Hematopoietic multipotent progenitor cell (in vitro differentiated cells): ENCODE measurements at places on chromosomes 1 and 21.

DNA sequence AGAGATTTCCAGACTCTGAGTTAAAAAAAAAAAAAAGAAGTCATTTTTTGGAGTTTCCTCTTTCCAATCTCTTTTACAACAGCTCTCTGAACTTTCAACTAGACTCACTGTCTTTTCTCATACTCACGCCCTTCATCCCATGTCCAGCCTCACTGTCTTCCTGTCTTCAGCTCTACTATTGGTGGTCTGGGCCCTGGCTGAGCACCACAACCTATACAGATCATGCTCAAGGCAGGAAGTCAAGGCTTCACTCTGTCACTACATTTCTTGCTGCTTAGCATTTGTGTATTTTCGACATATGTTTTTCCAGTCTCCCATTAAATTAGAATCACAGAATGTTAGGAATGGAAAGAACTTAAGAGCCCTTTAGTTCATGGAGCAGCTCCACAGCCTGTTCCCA, 106.4 kb upstream of the PPP2R5A start:
- no peak for DNase-seq

- no peak for DNase-seq
Observed at GRCh38 chr21:35316933-35317332, 267.8 kb upstream of the RUNX1 start.

- no peak for DNase-seq
Observed at GRCh38 chr1:246454655-246455054, 52.4 kb downstream of the SMYD3 start.

GRCh38 chr21:36640721-36641244, 58.1 kb upstream of the SIM2 start:
- DNase-seq = no peak

- no peak for DNase-seq
Observed at GRCh38 chr1:216186816-216187215, 236.4 kb downstream of the USH2A start.

DNA sequence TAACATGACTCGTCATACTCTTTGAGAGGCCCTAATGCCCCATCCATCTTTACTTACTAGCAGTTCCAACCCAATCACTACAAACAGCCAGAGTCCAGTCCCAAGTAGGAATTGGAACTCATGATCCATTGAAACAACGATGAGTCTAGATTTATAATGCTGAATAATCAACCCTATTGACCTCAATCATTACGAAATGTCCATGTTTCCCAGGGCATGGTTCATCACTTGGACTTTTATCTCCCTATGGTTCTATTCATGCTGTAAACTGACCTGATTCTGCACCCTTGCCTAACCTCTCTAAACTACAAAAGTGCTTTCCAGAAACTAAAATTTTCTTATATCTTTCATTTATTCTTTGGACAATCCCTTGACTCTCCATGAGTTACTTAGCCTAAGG, 840.0 kb upstream of the B3GALT2 start:
- DNase-seq = no peak

DNA sequence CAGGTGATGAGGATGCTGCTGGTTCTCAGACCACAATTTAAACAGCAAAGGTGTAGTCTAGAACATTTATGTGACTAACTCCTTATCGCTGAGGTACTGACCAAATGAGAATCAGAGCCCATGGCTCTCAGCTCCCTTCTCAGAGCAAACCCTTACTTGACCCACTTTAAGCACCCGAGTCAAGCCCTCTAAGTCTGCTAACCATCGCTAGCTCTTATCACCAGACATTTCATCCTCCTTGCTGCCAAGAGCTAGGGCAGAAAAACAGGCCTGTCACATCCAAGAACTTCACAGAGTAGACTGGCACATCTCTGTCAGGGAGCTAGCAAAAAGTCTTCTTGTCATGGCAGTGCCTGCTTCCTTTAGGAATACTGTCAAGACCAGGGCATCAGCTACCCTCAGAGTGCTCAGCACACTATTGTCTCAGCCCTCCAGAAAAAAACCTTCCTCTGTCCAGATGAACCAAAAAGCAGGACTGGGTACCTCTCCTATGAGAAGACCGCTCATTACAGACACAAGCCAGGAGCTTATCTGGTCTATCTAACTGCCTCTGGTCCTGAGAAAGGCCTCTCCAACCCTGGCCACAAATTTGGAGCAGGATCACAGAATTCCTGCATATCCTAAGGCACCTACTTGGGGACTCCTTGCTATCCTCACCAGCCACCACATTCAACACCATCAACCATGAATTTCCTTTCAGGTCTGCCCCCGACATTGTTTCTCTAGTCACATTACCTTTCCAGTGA, 26.2 kb downstream of the ERI3 start:
- DNase-seq = no peak

DNA sequence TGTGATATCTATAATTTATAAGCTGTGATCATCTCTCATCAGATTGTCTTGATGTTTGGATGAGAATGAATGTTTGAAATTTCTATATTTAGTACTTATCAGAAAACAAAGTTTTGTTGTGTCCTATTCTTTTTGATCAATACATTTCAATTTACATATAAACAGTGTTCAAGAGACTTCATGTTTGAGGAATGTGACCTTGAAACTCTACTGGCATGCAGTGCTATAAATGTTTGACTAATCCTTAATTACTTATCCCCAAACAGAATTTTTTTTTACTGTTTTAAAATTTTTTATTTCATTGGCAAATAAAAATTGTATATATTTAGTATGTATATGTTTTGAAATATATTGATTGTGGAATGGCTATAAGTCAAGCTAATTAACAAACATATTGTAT, 1.5 kb upstream of the PRKAA2 start:
- DNase-seq = no peak

DNA sequence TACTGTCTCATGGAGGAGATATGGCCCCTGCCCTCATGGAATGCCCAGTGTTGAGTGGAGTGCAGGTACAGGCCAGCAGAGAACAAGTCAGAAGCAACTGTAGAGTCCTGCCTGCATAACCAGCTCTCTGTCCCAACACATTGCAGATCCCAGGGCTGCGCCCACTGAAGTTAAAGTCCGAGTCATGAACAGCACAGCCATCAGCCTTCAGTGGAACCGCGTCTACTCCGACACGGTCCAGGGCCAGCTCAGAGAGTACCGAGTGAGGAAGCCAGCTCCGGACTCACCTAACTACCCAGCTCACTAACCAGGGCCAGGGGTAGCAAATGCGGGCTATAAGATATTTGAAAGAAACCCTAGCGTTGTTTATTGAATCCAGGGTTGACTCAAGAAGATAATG, 59.1 kb upstream of the CNTN2 start:
- DNase-seq = no peak

DNA sequence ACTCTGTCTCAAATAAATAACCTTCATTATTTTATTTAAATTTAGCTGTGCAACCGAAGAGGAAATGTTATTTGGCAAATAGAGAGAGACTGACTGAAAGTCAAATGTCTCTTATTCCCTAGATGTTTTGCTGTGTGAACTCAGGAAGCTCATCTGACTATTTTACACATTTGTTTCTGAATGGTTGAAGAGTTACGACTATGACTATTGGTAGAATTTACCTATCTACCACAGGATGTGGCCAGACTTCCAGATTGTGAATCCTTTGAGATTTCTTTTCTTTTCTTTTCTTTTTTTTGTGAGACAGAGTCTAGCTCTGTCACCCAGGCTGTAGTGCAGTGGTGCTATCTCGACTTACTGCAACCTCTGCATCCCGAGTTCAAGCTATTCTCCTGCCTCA, 5.3 kb upstream of the SDE2 start:
- no peak for DNase-seq

DNA sequence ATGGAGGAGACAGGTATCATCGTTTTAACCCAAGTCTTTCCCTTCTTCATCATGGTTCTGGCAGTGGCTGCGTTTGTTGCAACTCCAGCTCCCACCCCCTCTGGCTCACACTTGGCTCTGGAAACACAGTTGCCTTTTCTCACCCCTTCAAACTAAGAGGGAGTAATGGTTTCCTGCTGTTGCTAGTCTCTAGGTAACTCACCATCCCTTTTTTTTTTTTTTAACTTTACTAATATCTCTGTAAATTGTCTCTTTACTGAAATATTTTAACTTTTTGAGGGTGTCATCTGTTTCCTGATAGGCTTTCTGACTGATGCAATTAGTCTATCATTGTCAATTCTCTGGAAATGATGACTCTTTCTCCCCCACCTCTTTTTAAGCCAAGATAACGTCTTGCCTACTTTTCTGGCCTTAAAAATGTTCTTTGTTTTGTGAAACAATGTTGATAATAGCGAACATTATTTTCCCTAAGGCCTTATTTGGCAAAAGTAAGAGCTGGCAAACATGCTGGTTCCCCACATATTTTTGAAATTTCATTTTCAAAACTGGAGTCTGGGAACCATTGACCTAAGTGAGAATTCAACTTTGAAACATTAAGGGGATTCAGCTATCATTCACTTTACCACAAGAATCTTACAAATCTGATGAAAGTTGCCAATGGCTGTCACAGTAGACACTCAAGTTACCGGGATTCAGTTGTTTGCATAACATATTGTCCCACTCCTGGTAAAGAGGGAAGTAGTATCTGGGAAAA, 85.3 kb downstream of the LEPR start:
- DNase-seq = no peak

GRCh38 chr1:243513726-243514491, 258.1 kb downstream of the SDCCAG8 start:
- no peak for DNase-seq

DNA sequence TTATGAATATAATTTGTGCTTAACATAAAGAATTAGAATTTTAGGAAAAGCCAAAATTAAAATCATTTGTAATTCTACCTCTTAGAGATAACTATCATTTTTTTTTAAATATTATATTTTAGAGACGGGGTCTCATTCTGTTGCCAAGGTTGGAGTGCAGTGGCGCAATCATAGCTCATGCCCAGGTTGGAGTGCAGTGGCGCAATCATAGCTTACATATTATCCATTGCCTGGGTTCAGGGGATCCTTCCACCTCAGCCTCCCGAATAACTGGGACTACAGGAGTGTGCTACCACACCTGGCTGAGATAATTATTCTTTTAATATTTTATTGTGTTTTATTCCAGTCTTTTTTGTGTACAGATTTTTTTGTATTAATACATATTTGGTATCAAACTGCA, 8.3 kb downstream of the RASAL2 start:
- DNase-seq = no peak

DNA sequence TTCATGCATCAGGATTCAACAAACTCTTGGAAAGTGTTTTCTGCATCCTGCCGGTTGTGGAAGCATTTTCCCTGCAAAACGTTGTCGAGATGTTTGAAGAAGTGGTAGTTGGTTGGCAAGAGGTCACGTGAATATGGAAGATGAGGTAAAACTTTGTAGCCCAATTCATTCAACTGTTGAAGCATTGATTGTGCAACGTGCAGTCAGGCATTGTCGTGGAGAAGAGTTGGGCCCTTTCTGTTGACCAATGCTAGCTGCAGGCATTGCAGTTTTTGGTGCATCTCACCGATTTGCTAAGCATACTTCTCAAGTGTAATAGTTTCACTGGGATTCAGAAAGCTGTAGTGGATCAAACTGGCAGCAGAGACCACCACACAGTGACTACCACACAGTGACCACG, 57.0 kb upstream of the PRDM2 start:
- DNase-seq = no peak
